ENCODE measurements at places on chromosomes 13 and 19. TPM values are rescaled to one million over a fixed set of nuclear protein-coding genes. Genes with fewer than 3 reads are reported as not detected.

- DNase-seq, result no peak
Measured at GRCh38 chr13:101711307-101712025, 259.0 kb downstream of the ITGBL1 start.

NPHS1 gene
- not detected for total RNA-seq

GRCh38 chr19:51359294-51359693 lies 6.9 kb downstream of the ETFB start:
- no peak for DNase-seq

GRCh38 chr13:99987154-99988019 lies 5.8 kb downstream of the ZIC2 start:
- DNase-seq, result no peak

DNA sequence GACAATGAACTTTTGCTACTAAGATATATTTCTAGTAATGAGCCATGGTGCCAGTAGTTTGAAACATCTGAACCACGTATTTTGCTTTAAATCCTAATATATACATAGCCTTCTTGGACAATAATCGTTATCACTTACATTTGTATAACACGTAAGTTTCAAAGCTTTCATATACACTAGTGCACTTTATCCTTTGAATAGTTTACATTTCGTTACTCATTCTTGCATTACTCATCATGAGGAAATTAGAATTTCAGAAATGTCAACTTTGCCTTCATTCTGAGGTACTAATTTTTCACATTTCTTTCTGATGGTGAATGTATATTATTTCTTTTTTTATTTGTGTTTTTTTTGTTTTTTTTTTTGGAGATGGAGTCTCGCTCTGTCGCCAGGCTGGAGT lies 5.8 kb downstream of the KBTBD7 start:
- DNase-seq, result no peak

- no peak for DNase-seq
Measured at GRCh38 chr19:15185188-15185587, 15.6 kb downstream of the NOTCH3 start.

ZNF541 gene
- total RNA-seq, result not detected

DNA sequence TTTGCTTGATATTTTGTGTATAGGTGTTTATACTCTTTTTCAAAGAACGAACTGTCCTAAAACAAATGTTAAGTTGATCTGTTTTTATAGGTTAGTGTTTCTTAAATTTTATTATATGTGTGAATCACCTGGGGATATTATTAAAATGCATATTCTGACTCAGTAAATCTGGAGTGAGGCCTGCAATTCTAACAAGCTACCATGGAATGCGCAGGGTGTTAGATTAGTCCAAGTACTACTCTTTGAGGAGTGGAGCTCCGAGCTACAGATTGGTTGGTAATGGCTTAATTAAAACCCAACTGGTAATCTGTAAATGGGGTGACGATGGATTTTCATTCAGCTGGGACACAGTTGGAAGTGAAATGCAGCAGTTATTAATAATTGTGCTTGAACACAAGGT lies 214.1 kb upstream of the UFM1 start:
- DNase-seq, result no peak

COLGALT1 gene
- 107 TPM for total RNA-seq

Measured in pulmonary artery endothelial cell (primary cell).